ENCODE measurements at places on chromosomes 3 and 15. TPM values are rescaled to one million over a fixed set of nuclear protein-coding genes. Genes with fewer than 3 reads are reported as not detected.

DNA sequence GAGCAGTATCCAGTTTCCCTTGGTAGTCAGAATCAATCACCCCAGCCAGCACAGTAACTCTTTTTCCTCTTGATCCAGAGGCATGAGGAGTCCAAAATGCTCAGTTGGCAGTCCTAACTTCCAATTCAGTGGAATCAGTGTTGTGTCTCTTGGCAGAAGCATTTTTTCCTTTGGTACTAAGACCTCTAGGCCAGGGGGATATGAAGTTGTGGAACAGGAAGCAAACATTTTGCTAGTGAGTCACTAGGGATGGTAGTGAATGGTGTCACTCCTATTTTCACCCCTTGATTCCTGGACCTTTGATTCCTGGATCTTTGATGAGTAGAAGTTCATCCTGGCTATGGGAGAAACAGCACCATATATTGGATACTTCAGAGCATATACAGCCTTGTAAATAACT is 70.5 kb upstream of the ALDH1A3 start:
- no peaks in the 10 kb centered on the region for H3K36me3 ChIP-seq
- H3K4me1 ChIP-seq = no peaks in the 10 kb centered on the region
- no peak for DNase-seq
- H3K27me3 ChIP-seq = no peaks in the 10 kb centered on the region

DNA sequence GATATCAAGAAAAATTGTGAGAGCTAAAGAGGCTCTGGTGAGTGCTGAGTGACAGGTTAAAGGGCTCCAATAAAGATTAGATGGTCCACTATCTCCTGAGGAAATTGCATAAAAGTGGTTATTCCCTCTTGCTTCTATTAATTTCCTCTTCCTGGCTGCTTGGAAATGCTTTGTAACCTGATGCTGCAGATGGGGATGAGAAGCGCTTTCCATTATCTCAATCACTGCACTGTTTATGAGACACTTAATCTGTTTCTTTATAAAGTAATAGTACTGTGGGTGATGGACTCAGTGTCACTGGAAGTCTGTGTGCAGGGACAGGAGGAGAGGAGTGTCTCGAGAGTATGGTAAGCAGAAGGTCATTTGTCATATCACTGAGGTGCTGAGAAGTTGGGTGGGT is 305.3 kb downstream of the EPHB1 start:
- H3K4me1 ChIP-seq = peaks cover 17% of the 10 kb centered on the region
- H3K27me3 ChIP-seq = no peaks in the 10 kb centered on the region
- no peak for DNase-seq
- no peaks in the 10 kb centered on the region for H3K36me3 ChIP-seq
- H3K27ac ChIP-seq = no peak overlapping the region
- H3K4me3 ChIP-seq = no peak overlapping the region

HPS3 gene
- 32.3 TPM for total RNA-seq

IQCF5 gene
- total RNA-seq = not detected

DNA sequence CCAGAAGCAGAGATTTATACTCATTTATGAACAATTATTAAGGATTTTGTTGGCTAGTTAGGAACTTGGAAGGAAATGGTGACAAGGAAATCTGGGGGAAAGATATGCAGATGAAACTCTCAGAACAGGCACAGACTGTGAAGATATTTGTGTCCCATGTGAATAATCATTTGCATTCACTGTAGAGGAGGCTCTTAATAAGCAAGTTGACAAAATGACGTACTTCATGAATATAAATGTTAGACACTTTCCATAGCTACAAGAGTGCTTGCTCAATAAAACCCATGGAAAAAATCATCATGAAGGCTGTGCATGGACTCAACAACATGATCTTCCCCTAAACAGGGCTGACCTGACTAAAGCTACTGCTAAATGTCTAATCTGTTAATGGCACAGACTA is 59.7 kb downstream of the MAP4 start:
- no peaks in the 10 kb centered on the region for H3K36me3 ChIP-seq
- no peaks in the 10 kb centered on the region for H3K27me3 ChIP-seq
- no peak for DNase-seq
- no peaks in the 10 kb centered on the region for H3K4me1 ChIP-seq

CCR1 gene
- total RNA-seq = not detected
